ENCODE measurements at places on chromosomes 2 and 18.
A peak's percentile ranks its signal among the peaks of the same experiment; 100 is the strongest.

GRCh38 chr2:237786936-237787335 is 11.6 kb upstream of the RBM44 start:
- no peak for DNase-seq

DNA sequence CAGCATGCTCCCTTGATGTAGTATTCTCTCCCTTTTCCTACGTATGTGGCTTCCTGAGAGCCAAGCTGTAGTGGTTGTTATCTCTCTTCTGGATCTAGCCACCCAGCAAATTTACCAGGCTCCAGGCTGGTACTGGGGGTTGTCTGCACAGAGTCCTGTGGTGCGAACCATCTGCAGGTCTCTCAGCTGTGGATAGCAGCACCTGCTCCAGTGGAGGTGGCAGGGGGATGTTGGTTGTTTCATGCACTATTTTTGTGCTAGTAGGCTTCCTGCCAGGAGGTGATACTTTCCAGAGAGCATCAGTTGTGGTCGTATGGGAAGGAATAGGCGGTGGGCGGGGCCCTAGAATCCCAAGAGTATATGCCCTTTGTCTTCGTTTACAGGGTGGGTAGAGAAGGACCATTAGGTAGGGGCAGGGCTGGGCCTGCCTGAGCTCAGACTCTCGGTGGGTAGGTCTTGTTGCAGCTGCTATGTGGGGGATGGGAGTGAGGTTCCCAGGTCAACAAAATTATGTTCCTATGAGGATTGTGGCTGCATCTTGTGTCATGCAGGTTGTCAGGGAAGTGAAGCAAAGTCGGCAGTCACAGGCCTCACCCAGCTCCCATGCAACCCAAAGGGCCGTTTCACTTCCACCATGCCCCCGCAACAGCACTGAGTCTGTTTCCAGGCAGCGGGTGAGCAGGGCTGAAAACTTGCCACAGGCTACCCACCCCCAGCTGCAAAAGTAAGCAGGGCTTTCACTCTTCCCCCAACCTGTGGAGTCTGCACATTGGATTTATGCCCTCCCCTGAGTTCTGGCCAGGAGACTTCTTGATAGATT is 1139.5 kb downstream of the BCL11A start:
- DNase-seq, result no peak

GRCh38 chr2:179592167-179592936 is 269.1 kb downstream of the ZNF385B start:
- peak; percentile 25 for DNase-seq

GRCh38 chr18:31563778-31564177 is 27.9 kb upstream of the TTR start:
- DNase-seq, result no peak

DNA sequence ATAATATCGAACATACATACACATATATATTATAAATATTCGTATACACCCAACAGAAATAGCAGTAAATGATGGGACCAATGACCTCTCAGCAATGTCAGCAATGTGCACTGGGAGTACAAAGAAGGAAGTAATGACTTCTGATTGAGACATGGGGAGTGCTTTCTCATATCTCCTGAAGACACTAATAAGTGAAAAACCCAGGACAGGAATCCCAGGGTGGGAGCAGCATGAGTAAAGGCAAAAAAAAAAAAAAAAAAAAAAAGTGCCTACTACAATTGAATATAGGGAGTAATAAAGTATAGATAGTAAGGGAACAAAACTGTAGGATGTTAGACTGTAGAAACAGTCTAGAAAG is 491.3 kb downstream of the IRS1 start:
- DNase-seq, result no peak

GRCh38 chr2:78870343-78870967 is 155.0 kb upstream of the REG3G start:
- no peak for DNase-seq

DNA sequence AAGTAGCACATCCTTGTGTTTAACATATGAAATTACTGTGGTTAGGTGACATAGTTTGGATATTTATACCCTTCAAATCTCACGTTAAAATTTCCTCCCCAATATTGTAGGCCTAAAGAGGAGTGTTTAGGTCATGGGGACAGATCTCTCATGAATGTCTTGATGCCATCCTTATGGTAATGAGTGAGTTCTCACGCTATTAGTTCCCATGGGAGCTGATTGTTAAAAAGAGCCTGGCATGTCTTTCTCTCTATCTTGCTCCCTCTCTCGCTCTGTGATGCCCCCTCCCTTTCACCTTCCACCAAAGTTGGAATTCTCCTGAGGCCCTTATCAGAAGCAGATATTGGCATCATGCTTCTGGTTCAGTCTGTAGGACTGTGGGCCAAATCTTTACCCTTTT is 660.1 kb downstream of the ADCYAP1 start:
- no peak for DNase-seq

DNA sequence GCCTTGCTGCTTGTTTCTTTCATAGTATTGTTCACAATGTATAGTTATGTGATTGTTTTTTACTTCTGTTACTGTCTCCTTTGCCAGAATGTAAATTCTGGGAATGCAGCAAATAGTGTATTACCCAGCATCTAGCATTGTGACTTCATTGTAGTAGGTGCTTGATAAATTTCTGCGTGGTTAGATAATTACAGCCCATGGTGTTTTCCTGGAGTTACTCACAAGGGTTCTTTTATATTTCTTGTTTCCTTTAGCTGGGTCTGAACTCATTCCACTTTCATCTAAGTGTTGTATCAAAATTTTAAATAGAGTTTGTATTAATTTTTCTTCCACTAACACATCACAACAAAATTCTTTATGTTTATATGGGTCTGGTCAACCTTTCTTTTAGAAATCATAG is 132.6 kb downstream of the MAP4K4 start:
- DNase-seq, result no peak

GRCh38 chr2:182384860-182385259 is 42.0 kb downstream of the PDE1A start:
- DNase-seq, result no peak

DNA sequence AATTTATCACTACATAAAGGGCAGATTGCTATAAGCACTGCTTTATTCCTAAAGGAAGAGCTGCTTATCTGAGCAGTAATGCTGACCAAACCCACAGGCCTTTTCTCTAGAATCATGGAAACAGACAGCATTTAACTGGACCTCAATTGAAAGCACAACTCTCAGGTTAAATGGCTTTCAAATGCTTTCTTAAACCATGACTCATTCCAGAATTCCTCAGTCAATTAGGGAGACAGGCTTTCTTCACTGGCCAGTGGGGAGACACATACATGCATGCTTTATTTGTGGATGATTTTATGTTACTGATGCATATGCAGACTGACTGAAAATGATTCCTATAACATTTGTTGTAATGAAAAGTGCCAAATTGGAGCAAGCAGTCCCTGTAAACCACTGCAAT is 114.6 kb downstream of the ACVR1 start:
- DNase-seq, result peak; percentile 11

- no peak for DNase-seq
Observed at GRCh38 chr2:68196120-68196716, 38.5 kb downstream of the PNO1 start.

DNA sequence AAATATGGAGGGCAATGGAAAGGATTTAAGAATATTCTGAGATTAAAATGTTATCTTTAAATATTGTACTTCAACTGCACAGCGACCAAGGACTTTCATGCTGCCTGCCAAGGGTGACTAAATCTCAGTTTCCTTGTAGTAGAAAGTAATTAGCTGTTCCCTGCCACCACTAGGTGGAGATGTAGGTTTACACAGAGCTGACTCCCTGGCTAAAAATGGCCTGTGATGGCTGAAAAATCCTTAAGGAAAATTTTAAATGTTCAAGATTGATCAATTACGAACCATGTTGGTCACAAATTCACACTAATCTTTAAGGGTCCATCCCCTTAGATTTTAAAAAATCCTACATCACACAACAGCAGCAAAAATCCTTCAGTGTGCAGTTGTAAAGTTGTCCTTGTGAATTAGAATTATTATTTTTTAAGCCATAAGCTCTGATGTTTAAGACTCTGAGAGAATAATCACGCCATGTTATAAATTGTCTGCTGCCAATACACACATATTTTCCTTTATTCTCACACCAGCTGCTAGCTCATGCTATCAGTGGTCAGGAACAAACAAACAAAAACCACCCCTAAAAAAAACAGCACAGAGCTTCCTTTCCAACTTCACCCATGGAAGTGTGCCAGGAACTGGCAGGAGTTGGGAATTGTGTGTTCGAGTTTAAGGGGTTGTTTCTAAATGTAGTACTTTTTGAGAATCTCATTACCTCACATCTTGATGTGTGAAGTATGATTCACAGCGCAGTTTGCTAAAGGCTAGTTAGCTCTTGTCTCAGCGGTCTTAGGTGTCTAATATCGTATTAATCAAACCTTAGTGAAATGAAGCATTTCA is 399.8 kb downstream of the TMEM182 start:
- DNase-seq, result peak; percentile 41

- peak; percentile 40 for DNase-seq
Observed at GRCh38 chr2:170930131-170930990, 1.3 kb downstream of the GORASP2 start.

- peak; percentile 22 for DNase-seq
Observed at GRCh38 chr2:48205137-48205798, 299.0 kb upstream of the FBXO11 start.

DNA sequence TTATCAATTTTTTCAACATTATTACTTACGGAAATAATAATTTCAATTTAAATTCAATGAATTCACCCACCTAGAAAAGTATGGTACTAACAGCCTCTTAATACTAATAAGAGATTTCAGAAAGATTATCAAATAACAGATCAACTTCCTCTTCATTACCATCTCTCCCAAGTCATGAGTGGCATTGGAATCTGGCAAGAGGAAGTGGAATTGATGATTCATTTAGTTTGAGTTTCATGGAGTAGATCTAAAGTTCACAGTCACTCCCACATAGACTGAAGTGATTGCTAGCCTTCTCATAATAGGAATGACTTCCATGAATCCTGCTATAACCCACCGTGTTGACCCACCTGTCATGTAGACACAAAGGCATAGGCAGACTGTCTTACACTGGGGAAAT is 77.7 kb upstream of the WDR75 start:
- peak; percentile 16 for DNase-seq

Measured in AG08396 (cell line).